ENCODE measurements at places on chromosomes 16 and 17. TPM values are rescaled to one million over a fixed set of nuclear protein-coding genes. Genes with fewer than 3 reads are reported as not detected.

- DNase-seq = no peak
Observed at GRCh38 chr16:19242987-19243575, 42.5 kb upstream of the CLEC19A start.

DNA sequence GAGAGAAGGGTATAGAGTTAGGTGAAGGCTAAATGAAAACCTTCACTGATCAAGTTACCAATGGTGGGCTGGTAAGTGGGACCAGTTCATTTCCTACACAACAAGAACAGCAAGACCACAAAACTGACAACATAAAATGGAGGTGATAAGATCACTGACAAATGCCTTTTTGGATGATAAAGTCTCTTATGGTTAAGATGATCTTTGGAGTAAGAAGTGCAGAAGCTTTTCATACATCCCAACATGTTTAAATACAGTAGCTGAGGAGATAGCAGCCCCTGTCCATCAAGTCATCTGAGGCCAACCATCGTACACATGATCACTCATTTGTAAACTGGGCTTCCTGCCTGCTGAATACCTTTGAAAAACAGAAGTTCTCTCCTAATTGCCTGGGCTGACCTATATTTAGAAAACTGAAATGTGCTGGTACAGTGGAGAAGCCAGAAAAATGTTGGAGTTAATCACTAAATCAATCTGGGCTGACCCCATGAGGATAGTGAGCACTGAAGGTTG lies 259.0 kb upstream of the ZFHX3 start:
- DNase-seq = no peak

Gene CD300LB
- 0.25 TPM for polyA plus RNA-seq

GRCh38 chr16:242281-242680 lies 7.7 kb downstream of the FAM234A start:
- no peak for DNase-seq

Gene CMTM4
- 4.5 TPM for polyA plus RNA-seq
